Fibroblast of the conjunctiva (primary cell): ENCODE measurements at places on chromosomes 3 and 15.
A peak's percentile ranks its signal among the peaks of the same experiment; 100 is the strongest.

DNA sequence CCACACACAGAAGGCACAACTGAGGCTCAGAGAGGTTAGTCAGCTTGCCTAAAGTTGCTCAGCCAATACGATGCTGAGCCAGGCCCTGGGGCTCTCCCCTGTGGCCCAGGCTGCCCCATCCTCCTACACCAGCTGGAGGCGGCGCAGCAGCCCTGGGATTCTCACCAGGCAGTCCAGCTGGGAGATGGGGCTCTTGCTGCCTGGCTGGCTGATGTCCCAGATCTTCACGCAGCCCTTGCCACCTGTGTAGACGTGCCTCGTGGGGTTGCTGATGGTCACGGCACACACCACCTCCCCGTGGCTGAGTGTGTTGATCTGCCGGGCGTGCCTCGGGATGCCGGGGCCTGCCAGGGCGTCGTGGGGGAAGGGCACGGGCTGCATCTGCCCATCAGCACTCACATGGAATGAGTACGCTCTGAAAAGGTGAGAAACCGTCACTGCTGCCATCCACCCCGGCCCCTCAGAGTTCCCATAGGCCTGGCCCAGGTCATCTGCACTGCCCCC, 42.8 kb downstream of the TLE3 start:
- no peak for DNase-seq

DNA sequence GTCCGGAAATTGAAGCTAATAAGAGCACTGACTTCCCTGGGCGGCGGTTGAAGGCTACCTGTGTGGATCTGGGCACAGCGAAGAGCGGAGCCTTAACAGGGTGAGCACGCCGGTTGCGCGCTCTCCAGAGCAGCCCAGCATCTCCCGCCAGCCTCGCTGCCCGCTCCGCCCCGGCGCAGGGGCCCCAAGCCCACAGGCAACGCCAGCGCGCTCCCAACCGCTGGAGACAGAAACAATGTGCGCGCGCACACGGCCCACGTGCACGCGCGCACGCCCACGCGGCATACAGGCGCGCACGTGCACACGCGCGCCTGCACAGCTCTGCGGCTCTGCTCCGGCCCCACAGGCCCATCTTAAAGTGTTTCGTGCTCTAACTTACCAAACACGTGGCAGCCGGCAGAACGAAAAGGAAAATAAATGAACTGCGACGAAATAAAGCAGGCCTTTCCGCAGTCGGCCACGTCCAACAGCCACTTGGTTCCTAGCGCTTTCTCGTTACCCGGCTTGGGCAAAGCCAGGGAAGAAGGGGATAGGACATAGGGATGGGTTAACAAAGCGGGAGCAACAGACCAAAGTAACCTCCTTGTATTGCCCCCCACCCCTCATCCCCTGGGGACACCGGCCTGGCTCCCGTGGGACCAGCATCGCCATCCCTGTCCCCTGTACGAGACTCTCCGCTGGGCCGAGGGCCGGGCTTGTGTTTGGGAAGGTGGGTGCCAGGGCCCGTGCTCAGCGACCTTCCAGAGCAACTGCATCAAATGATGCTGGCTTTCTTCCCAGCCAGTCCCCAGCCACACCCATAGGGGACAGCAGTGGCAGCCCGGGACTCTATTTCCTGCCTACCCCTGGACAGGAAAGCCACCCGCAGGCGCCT, 203.7 kb downstream of the ABHD5 start:
- peak; percentile 49 for DNase-seq

DNA sequence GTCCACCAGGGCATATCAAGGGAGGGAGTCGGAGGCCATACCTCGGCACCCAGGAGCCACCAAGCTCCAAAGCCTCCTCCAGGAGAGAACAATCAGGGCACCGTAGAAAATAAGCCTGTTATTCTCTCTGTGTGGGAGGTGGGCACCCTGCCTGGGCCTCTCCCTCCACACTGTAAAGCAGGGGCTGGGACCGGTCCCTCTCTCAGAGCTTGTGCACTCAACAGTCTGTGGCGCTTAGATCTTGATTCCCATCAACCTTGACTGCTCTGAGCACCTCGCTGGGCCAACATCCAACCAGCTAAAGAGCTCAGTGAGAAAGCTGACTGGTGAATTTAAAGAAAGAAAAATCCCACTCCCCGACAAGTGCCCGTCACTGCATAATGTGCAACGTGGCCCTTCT, 53.0 kb downstream of the PCSK6 start:
- no peak for DNase-seq

DNA sequence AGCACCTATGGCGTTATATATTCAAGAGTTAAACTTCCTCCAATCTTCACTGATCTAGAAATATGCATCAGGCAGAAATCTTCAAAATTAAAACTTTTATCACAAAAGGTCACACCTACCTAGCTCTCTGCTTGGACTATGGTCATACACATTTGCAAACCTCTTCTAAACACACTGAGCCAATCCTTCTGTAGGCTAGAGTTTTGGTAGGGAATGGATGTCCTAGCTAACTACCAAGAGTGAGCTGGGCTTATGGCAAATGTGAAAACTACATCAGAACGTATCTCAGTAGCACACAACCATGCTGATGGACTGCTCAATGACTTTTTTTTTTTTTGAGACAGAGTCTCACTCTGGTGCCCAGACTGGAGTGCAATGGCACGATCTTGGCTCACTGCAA, 29.6 kb downstream of the SETD2 start:
- DNase-seq = no peak

- DNase-seq = no peak
Measured at GRCh38 chr3:13879946-13880810, at the start of gene WNT7A. Gene WNT7A (minus strand): TSS chr3:13880071. CDS start chr3:13879816, 255 bp downstream.

DNA sequence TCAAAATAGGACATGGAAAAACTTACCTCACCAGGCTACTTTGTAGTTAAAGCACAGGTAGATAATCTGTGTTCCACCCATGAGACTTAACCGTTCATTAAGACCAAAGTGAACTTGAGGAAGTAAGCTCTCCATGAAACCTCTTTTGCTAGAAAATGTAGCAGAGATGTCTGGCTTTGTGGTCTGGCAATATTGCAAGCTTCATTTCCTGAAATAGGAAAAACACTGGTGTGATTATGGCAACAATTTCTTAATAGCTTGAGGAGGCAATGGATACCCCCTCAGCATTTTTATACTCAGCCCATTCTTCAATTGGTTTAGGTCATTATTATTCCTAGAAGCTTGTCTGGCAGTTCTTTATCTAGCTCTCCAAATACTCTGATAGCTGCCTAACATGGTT, 957.3 kb downstream of the IGSF11 start:
- DNase-seq = no peak

DNA sequence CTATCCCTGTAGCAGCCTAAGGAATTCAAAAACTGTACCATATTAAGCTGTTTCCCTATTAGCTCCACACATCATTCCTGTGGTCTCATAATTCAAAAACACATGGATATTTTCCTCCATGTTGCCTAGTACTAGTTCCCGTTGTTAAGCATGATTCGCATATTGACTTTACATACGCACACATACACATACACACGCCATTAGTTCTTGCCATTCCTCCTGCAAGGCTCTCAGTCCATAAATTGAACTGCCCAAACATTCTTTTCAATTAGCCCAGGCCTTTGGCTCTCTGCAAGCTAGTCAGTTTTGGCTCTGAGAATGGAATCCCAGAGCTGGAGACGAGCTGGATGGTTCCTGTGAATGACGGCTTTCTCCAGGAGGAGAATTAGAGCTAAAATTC, 57.2 kb upstream of the RAD18 start:
- no peak for DNase-seq

DNA sequence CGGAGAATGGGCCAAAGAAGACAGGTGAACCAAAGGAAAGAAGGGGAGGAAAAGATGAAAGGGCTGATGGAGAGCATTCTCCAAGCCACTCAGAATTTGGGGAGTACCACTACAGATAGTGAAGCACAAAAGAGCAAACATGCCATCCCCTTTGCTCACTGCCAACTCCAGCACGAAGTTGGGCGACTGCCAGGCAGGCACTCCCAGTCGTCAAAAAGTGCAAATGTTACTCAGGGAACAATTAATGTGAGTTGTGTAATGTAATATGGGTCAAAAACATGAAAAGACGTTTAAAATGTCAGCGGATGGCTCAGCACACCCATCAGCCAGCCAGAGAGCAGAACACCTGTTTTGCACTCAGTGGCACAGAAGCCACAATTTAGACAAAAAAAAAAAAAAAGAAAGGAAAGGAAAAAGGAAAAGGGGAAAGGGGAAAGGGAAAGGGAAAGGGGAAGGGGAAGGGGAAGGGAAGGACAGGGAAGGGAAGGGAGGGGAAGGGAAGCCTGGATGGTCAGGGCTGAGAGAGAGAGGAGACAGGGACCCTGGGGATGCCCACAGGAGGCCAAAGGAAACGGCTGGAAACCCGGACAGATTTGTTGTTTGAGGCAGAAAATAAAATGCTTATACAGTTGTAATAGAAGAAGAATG, 82.7 kb downstream of the COL8A1 start:
- DNase-seq = no peak

DNA sequence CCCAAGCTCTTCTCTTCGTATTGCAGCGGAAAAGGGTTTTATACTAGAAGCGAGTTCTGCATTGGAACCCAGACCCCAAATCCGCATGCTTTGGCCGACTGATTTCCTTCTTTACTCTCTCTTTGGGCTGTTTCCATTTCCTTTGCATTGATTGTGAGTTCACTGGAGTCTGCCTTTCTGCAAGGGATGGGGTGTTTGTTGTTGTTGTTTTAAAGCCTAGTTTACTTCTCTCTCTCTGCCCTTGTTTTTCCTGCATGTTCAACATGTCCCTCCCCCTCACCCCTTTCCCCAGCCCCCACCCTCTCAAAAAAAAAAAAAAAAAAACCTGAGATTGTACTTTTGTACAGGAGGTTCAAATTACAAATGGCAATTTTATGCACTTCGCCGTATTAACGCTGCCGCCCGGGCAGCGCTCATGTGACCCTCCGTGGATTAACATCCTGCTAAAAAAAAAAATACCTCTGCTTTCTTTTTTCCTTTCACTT, 2.2 kb downstream of the NR2F2 start:
- no peak for DNase-seq

DNA sequence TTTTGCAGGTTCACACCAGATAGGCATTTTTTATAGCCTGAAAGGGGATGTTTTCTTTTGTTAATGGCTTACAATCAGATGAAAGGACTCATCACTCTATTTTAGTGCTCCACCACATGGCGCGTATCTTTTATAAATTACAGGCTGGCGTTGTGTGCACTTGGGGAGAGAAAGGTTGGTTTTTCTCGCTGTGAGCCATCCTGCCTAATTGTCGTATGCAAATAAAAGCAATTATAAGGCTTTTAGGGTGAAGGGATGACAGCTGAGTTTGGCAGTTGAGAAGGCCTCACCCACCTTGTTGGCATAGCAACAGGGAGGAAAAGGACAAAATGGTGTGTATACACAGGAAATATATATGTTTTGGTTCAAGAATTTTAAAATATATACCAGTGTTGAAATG, 268.0 kb downstream of the NR2F2 start:
- no peak for DNase-seq

DNA sequence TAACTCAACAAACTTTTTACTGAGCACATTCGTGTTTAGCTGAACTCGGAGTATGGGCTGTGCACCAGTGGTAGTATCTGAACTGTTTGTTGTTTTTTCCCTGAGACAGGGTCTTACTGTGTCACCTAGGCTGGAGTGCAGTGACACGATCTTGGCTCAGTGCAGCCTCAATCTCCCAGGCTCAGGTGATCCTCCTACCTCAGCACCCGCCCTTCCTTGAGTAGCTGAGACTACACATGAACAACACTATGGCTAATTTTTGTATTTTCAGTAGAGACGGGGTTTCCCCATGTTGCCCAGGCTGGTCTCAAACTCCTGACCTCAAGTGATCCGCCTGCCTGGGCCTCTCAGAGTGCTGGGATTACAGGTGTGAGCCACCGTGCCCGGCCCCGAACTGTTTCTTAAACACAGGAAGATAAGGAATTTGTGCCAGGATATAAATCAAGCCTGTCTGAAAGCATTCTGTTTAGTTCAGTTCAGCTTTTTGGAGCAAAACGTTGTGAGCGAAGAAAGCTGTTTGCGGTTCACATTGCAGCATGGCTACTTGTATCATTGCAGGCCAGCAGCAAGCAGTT, 40.4 kb upstream of the SKOR1 start:
- DNase-seq = no peak

GRCh38 chr15:101083336-101084045, 164.3 kb downstream of the LRRK1 start:
- no peak for DNase-seq

- DNase-seq = no peak
Measured at GRCh38 chr3:107907996-107908395, 182.8 kb downstream of the CD47 start.

DNA sequence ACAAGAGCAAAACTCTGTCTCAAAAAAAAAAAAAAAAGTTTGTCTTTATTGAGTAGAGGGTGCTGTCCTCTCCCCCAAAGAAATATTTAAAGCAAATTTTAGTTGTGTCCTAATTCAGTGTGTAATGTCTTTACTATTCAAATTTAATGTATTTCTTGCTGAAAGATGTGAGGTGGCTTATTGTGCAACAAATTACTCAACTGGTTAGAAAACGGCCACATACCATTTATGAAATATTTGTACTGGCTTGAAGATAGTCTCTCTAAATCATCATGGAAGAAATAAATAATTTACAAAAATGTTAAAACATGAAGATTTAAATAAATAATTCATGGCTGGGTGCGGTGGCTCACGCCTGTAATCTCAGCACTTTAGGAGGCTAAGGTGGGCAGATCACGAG, 63.0 kb downstream of the SLTM start:
- DNase-seq = no peak

DNA sequence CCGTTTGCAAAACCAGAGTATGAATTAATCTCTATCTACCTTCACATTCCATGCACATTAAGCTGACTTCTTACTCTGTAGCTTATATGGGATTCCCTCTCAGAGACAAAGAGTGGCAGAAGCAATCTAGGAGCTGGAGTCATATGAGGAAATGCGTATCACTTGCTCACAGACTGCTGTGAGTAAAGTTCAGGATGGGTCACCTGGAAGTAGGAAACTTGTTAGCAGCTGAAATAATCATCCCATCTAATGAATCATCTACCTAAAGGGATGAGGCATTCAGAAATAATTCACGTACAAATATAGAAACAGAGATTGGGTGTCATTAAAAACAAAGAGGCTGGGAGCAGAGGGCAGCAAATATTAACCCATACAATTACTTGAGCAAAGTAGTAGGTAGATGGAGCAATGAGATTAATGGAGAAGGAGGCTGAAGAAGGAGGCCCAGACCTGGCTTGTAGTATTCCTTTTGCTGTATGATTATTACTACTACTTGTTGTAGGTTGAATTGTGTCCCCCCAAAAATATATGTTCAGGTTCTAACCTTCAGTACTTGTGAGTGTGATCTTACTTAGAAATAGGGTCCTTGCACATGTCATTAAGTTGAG, 866.3 kb downstream of the ROBO2 start:
- no peak for DNase-seq

DNA sequence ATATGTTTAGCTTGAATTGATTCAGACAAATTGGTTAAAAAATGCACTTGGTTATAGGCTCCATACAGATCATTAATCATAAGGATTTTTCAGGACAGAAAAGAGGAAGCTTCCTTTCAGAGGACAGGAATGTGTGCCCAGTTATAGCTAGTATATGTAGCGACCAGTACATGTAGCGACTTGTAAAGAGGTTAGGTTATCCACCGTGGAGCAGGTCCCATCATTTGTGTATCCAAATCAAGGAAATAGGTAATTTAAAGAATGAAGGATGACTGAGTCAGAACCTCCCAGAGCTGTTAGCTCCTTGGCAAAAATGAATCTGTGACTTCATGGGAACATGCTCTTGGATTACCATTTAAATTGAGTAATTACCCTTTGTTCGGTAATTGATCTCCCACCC, 15.8 kb upstream of the P2RY12 start:
- DNase-seq = no peak

- no peak for DNase-seq
Measured at GRCh38 chr15:80709542-80709941, 14.4 kb downstream of the ABHD17C start.
